Hematopoietic multipotent progenitor cell (in vitro differentiated cells): ENCODE measurements at places on chromosomes 1 and 21. TPM values are rescaled to one million over a fixed set of nuclear protein-coding genes. Genes with fewer than 3 reads are reported as not detected.
A peak's percentile ranks its signal among the peaks of the same experiment; 100 is the strongest.

DNA sequence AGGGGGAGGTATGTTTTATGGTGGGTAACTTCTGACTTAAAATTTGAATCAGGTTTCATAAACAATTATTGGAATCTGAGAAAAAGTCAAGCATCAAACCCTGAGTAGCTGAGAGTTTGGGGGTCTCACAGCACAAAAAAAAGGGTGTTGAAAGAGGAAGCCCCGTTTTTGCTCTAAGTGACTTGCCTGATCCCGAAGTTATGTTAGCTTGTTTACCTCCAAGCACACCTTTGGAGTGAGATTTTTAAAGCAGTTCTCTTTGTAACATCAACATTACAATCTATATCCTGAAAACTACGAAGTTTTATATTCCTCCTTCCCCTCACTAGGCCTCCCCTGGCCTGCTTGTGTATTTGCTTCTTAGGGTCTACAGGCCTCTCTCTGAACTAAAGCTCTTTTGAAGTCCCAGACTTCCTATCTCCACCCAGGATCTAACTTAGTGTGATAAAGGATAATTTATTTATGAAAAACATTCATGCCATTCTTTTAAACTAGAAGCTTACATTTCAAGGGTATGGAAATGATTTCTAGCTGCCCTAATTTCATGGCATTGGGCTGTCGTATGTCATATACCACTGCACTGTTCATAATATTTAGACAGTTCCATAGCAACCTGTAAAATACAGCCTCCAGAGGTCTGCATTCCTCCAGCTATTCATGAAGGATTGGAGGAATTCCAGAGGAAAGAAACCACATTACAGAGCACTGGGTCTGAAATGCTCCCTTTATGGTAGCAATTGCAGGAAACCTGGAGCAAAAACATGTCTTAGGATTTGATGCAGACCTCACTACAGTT lies 36.1 kb upstream of the RGS1 start:
- no peak for DNase-seq

GRCh38 chr1:169260478-169261151 lies 107.0 kb downstream of the NME7 start:
- DNase-seq, result no peak

SYT14 gene
- not detected for total RNA-seq

FCGR2B gene
- total RNA-seq, result 0.81 TPM

SPRR5 gene
- total RNA-seq, result not detected

SPATA21 gene
- total RNA-seq, result not detected

DNA sequence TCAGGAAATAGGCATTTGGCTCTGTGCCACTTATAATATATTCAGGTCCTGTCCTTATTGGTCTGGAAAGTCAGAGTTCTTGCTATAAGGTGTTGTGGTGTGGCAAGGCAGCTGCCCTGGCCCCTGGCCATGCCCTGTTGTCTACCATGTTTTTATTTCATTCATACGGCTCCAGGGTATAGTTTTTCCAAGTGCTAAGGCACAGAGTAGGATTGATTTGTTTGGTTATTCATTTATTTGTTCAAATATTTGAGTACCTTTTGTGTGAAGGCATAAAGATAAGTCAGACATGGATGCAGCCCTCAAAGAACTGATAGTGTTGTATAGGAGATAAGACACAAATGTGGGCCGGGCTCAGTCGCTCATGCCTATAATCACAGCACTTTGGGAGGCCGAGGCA lies 10.1 kb downstream of the ZBTB8B start:
- no peak for DNase-seq

DNA sequence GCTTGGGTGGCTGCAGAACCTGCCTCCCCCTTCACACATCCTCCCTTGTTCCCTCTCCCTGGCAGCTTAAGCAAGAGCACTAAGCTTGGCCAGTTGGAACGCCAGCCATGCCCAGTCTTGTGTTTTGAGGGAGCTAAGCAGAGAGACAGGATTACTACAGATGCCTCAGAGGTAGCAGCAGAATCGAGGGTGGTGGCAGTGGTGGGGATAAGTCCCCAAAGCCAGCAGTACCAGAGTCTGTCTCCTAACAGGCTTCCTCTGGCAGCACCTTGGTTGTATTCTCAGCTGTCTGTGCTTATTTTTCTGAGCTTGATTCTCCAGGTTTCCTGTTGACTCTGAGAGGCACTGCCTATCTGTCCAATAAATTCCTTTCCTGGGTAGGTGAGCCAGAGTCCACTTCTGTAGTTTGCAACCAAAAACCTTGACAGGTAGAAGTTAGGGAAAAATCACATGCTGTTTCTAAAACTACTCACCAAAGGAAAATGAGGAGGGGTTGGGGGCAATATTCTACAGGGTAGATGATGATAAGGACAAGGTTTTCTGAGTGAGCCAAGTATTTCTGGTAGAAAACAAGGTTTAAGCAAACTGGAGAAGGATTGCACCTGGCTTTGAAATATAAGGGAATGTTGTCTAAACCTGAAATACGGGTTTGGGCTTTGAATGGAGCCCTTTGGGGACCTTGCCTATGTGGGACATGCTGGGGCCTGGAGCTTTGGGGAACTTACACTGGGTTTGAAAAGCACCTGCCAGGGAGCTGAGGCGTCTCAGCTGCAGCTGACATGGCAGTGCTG lies 100.8 kb downstream of the PBX1 start:
- no peak for DNase-seq

GRCh38 chr21:45084121-45084520 lies 9.7 kb downstream of the ADARB1 start:
- DNase-seq, result no peak

LAMB3 gene
- 0.54 TPM for total RNA-seq

CENPS gene
- 9.4 TPM for total RNA-seq

- DNase-seq, result no peak
Observed at GRCh38 chr1:191261111-191261510, 783.4 kb upstream of the BRINP3 start.

DNA sequence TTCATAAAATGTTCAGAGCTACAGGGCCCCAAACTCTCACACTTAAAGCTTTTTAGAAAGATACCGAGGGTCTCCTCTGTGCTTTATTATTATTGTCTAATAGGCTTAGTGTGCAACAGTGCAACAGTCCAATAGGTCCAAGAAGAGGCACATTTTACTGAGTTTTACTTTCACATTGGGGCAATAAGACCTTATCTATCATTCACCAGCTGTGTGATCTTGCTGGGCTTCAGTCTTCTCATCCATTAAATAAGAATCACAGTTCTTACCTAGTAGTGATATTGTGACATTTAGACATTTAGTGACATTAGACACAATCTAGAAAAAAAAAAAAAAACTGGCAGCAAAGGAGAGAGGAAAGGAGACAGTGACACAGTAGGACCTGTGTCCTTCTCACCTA lies 175.8 kb upstream of the NFIA start:
- no peak for DNase-seq

GRCh38 chr1:68111519-68112436 lies 61.4 kb upstream of the DIRAS3 start:
- peak; percentile 66 for DNase-seq

DNA sequence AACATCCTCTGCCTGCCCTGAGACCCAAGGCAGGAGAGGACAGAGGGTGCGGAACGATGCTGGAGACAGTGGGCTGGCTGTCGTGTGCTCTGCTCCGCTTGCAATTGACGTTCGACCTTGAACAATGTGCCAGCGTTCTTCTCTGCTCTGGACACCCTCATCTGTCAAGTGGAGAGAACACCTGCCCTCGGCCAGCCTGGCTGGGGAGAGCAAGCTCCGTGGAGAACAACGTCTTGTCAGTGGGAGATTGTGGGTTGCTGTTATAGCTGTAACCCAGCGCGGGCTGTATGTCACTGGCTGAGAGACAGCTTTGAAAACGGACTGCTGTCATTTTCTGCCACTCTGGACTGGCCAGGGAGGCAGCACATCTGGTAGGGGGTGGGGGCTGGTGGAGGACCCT lies 14.7 kb downstream of the KIAA1614 start:
- DNase-seq, result no peak

GRCh38 chr1:4854367-4854766 lies 200.0 kb downstream of the AJAP1 start:
- DNase-seq, result no peak

SPRR3 gene
- total RNA-seq, result not detected

DNA sequence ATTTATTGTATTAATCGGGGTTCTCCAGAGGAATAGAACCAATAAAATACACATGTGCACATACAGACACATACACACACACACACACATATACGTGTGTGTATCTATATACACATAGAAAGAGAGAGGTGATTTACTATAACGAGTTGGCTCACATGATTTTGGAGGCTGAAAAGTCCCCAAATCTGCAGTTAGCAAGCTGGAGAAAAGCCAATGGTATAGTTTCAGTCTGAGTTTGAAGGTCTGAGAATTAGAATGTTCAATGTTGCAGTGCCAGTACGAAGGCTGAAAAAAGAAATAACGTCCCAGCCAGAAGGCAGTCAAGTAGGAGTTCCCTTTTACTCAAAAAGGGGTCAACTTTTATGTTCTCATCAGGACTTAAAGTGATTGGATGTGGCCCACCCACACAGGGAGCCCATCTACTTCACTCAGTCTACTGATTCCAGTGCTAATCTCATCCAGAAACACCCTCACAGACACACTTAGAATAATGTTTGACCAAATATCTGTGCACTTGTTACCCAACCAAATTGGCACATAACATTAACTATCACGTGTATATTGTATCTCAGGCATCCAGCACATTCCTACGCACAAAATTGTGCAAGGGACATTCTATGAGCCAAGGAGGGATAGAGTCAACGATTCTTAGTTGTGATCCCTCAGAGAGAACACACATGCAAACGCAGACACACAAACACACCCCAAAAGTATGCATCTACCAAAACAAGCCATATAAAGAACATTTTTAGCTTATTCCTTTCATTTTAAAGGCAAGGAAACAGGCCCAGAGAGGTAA lies 195.5 kb upstream of the DUSP10 start:
- no peak for DNase-seq

GRCh38 chr21:38758501-38759214 lies 47.1 kb upstream of the ETS2 start:
- no peak for DNase-seq

GRCh38 chr1:155622191-155622590 lies 12.2 kb downstream of the MSTO1 start:
- DNase-seq, result no peak

DNA sequence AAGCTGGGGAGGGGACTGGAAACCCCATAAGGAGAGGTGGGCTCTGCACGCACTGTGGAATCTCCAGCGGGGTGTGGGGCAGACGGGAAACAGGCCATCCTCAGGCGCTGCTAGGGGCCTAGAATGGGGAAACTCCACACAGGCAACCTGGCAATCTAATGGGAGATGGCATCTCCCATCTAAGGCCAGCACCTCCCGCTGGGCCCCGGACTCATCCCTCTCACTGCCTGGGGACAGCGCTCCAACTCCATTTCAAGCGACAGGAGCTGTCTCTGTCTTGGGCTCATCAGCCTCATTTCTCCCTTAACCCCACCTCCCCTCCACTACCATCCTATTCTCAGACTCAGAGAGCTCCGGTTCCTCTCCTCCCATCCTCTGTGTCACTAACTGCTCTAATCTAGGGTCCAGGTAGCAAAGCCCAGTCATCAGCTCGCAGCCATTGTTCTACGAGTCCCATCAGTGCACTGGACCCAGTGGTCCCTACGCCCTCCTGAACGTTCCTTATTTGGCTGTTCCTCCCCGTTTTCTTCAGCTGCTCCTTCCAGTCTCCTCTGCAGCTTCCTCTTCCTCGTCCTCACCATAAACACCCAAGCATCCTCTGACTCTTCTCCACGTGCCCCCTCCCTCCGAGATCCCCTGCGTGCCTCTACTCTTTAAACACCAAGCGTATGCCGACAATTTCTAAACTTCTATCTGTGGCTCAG lies 93.4 kb upstream of the CASZ1 start:
- no peak for DNase-seq
